ENCODE measurements at places on chromosomes 13 and 19.

- no peak for DNase-seq
Observed at GRCh38 chr13:85896516-85897450, 97.6 kb upstream of the SLITRK6 start.

GRCh38 chr19:14404312-14404711 lies 14.8 kb downstream of the DDX39A start:
- DNase-seq = no peak

GRCh38 chr13:75458696-75459422 lies 23.1 kb downstream of the TBC1D4 start:
- DNase-seq = no peak

DNA sequence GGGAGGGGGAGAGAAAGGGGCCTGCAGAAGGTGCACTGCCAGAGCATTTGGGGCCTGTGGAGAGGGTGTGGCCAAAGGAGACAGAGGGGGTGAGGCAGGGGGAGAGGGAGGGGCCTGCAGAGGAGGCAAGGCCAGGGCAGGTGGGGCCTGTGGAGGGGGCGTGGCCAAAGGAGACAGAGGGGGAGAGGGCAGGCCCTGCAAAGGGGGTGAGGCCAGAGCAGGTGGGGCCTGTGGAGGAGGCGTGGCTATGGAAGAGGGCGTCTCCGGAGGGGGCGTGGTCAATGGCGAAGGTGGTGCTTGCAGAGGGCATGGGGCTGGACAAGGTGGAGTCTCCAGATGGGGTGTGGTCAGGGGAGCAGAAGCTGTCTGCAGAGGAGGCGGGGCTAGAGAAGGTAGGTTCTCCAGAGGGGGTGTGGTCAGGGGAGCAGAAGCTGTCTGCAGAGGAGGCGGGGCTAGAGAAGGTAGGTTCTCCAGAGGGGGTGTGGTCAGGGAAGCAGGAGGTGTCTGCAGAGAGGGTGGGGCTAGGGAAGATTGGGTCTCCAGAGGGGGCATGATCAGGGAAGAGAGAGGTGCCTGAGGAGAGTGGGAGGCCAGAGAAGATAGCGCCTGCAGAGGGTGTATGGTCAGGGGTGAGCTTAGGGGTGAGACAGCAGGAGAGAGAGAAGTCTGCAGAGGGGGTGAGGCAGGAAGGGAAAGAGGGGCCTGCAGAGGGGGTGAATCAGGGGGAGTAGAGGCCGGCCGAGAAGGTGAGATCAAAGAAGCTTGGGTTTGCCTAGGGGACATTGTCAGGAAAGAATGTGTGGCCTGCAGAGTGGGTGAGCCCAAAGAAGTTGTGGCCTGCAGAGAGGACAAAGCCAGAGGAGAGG lies 3.4 kb downstream of the PRR36 start:
- peak; percentile 33 for DNase-seq

DNA sequence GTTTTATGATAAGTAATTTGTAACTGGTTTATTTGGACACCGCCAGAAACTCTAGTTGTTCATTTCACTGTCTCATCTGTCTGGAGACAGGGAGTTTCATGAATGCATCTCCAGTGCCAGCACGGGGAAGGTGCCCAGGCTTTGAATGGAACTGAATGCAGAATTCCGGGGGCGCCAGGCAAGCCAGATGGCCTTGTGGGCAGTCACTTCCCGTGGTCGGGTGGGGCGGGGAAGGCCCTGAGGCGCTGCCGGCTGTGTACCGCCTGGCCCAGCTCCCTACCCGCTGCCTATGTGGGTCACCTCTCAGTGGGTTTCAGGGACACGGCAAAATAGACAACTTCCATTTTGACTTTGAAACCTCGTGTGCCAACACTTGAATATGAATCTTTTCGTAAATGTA lies 28.8 kb upstream of the MCF2L start:
- DNase-seq = no peak

GRCh38 chr19:17504030-17504429 lies 7.4 kb upstream of the PGLS start:
- no peak for DNase-seq

DNA sequence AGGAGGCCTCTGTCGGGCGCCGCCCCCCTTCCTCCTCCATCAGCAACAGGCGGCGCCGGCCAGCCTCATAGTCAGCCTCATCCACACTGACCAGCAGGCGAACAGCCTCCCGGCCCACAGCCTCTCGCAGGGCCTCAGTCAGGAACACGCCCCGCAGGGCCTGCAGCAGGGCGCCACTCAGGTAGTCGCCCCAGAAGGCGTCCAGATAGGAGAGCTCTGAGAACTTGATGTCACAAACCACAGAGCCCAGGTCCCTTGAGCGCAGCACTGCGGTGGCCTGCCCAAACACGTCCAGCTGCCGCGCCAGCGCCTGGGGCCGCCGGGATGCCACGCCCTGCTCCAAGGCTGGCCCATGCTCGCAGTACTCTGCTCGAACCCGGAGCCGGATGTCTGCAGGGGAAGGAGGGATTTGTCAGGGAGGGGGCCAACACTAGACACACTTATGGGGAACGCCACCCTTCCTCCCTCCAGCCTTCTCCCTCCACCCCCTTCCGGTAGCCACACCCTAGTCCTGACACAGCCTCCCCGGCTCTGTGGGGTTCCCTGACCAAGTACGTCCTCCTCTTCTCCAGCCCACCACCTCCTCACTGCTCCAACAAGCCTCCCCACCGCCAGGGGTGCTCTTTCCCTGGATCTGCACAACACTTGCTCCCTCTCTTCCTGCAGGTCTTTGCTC lies 17.9 kb downstream of the DEDD2 start:
- DNase-seq = peak; percentile 67

DNA sequence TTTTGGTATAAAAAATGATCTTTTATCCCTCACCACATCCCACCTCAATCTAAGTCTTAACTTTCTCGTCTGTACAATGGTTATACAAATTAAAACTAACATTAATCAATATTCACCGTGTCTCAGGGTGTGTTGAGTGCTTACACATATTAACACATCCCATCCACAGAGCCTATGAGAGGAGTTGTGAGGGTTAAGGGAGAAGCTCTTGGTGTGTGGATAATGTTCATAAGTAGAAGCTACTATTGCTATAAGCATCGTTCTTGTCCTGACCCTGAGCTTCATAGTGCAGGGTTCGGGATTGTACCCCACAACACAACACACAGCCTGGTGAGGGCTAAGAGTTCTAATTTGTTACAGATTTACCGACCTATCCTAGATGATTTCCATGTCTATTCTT lies 2.5 kb downstream of the FPR3 start:
- no peak for DNase-seq

DNA sequence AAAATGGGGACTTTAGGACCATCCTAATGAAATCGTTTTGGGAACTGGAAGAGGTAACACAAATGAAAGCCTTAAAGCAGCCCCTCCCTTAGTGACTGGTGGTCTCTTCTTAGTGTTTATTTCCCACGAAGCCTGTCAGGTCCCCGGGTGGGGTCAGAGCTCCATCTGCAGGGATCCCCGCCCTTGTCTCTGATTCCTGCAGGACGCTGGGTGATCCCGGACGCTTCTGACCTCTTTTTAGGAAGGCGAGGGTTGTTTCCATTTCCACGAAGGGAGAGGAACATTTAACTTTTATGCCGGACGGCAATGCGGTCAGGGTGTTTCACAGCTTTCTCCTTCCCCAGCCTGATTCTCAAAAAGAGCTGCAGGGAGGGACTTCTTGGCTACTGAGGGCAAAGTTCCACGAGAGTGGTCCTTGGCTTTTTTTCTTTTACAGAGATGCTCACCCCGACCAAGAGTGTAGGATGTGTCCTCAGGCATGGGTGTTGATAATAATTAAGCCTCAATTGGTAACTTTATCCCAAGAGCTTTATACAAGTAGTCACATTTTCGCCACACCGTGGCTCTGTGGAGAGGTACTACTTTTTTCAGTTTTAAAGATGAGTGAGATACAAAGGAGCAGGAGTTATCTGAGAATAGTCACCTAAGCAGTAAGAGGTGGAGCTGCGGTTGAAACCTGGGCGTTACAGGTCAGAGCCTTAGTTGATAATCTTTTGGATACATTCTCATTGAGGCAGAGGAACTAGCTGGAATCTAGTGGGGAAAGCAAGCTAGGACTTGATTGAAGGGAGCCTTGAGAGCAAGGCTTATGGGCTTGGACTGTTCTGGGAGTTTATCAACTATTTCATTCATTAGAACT lies 813 bp downstream of the ZNF284 start:
- DNase-seq = no peak

- DNase-seq = no peak
Observed at GRCh38 chr13:101289764-101290163, 126.5 kb downstream of the NALCN start.

- no peak for DNase-seq
Observed at GRCh38 chr19:17842663-17843291, 5.0 kb downstream of the JAK3 start.

DNA sequence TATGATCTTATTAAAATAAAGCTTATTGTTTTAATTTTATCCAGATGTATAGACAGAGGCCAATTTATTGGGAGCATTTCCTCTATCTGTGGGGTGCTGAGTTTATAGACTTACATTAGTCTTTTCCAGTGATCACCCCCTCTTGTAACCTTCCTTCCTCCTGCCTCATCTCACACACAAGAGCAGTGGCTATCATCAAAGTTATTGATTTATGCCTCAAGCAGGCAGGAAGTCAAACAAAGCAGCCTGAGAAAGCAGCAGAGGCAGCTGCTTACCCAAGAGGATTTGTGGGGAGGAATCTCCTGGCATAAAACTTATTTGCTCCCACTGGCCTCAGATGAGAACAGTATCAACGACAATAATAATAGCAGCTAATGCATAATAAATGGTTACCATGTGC lies 26.3 kb upstream of the DCLK1 start:
- DNase-seq = no peak

All from T-helper 2 cell treated with Interferon-gamma antibody and Interleukin-4, amounts not matched to agents 5 μg/mL and 100 μg/mL, for 36 hours (primary cell).